Activated T-helper 9 cell treated with anti-CD3 and anti-CD28 coated beads, Interleukin-2, amount 50 U/mL, for 16 hours (primary cell): ENCODE measurements at places on chromosomes 2 and 18.

DNA sequence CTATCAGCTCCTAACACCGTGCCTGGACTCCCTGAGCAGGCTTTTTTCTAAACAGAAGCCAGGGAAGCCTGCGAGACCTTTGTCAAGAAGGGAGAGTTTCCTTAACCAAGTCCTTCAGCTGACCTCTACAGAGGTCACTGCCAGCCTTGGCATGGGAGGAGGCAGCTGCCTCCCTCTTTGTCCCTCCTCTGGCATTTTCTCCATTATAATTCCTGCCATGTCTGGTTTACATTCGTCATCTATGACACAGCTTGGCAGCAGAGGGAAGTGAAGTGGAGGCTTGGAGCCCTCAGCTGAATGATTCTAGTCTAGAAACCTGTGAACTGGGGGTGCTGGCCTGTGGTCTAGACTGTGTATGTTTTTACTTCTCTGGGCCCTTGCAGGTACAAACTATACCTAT lies 22.5 kb downstream of the LIPG start:
- DNase-seq, result no peak

DNA sequence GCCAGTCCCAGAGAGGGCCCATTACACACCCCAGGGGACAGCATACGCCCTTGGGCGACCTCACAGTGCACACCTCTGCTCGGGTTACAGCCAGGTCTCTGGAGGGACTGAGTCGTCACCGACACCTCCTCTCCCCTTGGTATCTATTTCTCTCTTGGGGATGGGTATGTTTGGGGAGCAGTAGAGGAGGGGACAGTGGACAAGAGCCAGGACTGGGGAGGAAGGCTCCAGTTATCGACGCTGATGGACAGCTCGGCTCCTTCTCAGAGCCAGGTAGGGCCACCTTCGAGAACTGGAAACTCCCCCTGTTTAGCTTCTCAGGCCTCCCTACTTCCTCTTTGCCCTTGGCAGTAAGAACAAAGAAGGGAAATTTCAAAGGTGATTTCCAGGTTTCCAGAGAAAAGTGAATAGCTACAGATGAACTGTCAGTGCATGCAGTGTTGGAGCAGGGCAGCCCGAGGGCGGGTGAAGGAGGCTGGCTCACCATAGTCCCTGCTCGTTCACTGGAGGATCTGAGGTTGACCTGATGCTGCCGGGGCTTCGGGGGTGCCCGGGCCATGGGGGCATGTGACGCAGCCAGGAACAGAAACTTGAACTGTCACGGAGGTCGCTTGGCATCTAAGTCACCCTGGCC lies 4.4 kb upstream of the SEMA4C start:
- no peak for DNase-seq

DNA sequence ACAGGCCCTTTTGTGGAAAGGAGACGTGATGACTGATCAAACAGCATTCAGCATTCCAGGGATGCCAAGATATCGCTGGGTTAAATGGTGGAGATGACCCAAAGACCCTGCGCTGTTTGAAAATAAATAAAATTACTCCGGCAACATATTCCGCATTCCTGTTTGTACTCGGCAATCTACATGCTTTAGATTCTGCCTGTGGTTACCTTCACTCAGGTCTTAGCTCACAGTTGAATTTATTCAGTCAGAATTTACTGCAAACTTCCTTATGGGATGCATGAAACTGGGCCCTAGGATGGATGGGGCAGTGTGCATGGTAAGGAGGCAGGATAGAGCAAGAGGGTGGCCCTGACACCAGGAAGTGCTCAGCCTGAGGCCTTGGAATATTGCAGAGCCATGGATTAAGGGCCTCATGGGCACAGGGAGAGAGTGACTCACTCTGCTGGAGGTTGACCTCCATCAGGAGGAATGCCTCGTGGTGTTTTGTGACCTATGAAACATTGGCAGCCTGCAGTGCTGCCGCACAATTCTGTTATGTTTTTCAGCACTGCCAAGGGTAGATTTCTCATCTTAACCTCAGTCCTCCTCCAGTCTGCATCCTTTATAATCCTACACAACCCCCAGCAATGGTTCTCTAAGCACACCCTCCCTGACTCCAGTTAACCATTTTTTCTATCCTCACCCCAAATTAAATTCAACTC lies 321.4 kb downstream of the IRS1 start:
- DNase-seq, result no peak

DNA sequence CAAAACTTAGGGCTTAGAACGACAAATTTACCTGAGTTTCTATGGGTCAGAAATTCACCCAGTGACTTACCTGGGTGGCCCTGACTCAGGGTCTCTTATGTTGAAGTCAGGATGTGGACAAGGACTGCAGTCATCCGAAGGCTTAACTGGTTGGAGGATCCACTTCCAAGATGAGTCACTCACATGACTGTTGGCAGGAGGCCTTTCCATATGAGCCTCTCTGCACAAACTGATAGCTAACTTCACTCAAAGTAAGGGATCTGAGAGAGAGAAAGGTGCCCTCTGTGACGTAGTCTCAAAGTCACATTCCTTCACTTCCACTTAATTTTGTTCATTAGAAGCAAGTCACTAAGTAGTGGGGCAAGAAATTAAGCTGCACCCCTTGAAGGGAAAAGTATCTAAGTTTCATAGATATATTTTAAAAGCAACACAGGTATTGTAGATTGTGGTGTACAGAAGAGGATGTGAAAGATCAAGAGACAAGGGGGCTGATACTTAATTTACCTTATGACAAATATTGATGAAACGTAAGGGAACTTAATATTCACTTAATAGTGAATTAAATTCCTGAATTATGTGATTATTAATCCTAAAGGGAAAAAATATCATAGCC lies 48.4 kb downstream of the TANK start:
- no peak for DNase-seq

DNA sequence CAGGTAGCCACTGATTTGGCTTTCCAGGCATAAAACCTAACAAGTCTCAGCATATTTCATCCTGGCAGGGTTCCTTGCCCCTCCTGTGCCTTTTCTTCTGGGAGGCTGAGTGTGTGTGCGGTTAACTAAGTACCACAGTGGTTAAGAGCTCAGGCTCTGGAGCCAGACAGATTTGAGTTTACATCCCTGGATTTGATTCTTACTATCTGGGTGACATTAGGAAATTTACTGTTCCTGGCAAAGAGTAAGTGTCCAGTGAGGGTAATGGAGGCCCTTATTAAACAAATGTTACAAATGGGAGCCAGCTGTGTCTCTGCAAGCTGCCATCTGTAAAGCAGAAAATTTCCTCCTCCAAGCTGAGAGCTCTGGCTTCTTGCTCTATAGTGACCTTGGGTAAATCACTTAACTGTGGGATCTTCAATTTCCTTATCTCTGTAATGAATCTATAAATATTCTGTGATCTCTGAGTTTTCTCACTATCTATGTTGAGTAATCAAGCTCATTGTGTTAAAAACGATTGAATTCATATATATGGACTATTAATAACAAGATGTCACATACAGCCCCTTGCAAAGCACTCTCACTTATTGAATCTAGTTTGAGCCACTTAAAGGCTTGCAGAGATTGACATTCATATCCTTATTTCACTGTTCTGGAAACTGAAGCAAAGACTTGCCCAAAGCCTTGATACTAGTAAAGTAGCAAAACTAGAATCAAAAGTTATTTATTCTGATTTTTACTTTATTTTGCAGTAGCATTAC lies 6.5 kb upstream of the COBLL1 start:
- DNase-seq, result no peak

DNA sequence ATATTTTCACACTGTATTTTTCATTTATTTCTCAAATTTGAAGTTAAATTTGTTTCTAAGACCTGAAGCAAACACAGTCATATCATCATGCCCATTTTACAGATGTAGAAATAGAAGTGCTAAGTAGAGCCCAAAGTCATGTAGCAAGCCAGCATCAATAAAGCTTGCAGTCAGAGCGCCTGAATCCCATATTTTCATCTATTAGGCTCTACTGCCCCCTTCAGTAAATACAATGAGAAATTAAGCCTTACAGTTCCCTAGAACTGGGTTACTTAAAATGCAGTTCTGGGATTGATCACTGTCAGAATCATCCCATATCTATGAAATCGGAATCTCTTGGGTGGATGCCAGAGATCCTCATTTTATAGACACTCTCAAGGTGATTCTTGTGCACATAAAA lies 419.9 kb downstream of the TGIF1 start:
- DNase-seq, result no peak

DNA sequence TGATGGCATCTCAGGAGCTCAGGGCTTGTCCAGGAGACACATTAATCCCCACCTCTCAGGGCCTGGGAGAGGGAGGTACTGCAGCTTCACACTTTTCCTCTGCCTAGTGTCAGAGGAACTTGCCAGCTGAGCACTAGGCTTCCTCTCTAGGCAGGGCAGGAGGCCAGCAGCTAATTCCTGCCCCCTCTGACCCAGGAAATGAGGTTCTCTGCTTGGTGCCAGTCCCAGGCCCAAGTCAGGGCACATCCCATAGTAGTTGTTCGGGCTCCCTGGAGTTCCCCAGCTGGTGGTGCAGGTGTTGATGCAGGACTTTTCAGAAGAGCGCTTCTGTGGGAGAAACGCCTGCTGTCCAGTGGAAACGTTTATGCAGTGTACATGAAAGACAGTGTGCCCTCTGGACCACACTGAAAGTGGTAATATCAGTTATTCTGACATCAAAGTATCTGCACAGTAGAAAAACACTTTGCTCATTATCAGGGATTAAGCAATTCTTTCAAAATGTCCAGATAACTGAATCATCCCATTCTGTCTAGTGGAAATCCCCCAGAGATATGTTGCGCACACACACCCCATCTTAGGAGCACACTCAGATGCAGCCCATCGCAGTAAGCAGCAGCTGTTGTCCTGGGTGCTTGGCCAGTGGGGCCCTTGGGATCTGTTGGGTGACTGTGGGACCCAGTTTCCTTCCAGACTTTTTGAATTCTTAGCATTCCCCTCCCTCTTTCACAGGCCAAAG lies 17.8 kb upstream of the SCLY start:
- no peak for DNase-seq

DNA sequence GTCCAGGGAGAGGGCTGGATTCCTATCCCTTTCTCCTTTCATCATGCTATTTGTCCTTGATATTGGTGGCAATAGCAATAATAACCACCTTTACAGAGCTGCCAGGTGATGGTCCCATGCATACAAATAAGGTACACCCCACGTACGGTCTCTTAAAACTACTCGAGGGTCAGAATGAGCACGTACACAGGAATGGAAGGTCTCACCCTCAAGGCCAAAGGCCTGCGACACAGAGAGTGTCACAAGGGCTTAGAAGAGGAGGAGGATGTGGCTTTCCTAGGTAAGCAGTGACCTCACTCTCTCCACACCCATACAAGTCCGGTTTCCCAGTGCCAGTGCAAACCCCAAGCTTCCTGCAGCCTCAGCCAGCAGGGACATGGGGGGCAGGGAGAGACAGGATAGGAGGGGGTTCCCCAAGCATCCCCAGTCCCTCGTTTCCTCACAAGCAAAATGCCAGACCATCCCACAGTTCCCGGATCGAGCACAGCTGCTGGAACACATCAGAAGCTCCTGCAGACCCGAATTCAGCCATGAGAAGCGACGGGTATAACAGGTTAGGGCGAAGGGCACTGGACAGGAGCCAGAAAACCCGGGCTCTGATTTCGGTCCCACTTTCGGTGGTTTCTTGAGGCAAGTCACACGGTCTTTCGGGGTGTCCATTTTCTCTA lies 49.2 kb downstream of the PLB1 start:
- DNase-seq, result no peak

GRCh38 chr2:235445116-235445515 lies 48.7 kb upstream of the AGAP1 start:
- DNase-seq, result no peak
